Stimulated activated CD4-positive, alpha-beta T cell treated with anti-CD3 and anti-CD28 coated beads, Interleukin-12 subunit alpha, Interleukin-12 subunit beta, amount 100 ng/mL, for 48 hours (primary cell): ENCODE measurements at places on chromosomes 7 and 10.

- no peak for DNase-seq
Observed at GRCh38 chr10:102613785-102614184, 30.5 kb upstream of the TRIM8 start.

- DNase-seq, result no peak
Observed at GRCh38 chr7:39095875-39096619, 118.3 kb downstream of the POU6F2 start.

DNA sequence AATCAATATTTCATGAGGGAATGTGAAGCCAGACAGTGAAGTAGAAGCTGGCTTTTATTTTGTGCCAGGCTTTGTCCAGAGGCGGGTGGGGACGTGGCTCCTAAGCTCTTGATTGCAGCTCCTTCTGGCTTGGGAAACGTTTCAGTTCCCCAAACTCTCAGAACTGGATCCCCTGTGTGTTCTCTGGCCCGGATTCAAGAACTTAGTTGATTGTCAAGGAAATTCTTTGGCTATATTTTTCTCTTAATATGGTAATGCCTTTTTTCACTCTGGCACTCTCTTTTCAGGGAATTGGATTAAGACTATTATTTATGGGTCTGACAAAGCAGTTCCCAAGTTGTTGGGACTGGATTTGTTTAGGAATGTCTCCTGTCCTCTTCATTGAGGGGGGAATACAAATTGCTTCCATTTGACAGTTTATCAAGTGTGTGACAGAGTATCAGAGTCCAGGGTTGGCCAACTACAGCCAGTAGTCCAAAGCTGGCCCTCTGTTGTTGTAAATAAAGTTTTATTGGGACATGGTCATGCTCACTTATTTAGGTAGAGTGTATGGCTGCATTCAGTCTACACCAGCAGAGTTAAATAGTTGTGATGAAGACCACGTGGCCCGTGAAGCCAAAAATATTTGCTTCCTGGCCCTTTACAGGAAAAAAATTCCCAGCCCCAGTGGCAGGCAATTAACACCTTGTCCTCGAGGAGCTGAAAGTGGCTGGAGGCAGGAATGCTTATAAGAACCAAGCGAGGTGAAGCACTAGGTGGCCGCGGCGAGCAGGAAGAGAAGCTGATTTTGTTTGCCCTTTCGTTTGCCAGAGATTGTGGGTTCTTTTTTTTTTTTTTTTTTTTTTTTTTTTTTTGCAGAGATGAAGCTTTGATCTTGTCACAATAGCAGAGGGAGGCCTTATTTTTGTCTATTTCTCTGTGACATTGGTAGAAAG, 34.3 kb downstream of the HTRA1 start:
- no peak for DNase-seq

- no peak for DNase-seq
Observed at GRCh38 chr10:128907155-128907941, 559.7 kb upstream of the MGMT start.

DNA sequence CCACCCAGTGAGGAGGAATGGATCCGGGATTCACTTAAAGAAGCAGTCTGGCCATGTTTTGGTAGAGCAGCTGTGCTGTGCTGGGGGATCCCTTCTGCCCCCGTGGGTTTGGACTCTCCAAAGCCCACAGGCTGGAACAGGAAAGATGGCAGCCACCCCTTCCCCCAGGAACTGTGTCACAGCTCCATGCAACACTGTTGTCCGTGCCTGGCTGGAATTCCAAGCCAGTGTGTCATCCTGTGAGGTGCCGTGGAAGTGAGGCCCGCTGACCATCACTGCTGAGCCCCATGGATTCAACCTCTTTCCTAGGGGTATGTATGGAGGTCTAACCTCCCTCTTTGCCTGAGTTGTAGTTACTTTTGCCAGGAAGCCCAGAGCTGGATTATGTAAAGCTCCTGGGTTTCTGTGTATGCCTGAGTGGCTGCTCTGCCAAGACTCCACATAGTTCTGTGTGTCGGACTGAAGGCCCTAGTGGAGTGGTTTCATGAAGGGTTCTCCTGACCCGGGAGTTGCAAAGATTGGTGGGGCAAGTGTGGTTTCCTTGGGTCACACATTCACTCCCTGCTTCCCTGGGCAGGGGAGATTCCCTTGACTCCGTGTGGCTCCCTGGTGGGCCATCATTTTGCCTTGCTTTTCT, 35.1 kb upstream of the PCGF5 start:
- no peak for DNase-seq

- DNase-seq, result no peak
Observed at GRCh38 chr7:138286846-138287245, 173.2 kb upstream of the TRIM24 start.

- DNase-seq, result no peak
Observed at GRCh38 chr10:34740321-34740720, 74.8 kb downstream of the PARD3 start.

GRCh38 chr7:47244692-47245091, 337.2 kb downstream of the TNS3 start:
- no peak for DNase-seq

DNA sequence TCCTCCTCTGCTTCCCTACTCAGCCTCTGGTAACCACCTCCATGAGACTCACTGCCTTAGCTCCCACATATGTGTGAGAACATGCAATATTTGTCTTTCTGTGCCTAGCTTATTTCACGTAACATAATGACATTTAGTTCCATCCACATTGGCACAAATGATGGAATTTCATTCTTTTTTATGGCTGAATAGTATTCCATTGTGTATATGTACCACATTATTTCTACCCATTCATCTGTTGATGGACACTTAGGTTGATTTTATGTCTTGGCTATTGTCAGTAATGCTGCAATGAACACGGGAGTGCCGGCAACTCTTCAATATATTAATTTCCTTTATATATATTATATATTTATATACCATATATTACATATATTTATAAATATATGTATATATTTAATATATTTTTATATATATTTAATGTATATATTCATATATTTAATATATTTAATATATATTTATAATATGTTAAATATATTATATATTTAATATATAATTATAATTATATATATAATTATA, 1046.9 kb downstream of the DNAJB9 start:
- no peak for DNase-seq

DNA sequence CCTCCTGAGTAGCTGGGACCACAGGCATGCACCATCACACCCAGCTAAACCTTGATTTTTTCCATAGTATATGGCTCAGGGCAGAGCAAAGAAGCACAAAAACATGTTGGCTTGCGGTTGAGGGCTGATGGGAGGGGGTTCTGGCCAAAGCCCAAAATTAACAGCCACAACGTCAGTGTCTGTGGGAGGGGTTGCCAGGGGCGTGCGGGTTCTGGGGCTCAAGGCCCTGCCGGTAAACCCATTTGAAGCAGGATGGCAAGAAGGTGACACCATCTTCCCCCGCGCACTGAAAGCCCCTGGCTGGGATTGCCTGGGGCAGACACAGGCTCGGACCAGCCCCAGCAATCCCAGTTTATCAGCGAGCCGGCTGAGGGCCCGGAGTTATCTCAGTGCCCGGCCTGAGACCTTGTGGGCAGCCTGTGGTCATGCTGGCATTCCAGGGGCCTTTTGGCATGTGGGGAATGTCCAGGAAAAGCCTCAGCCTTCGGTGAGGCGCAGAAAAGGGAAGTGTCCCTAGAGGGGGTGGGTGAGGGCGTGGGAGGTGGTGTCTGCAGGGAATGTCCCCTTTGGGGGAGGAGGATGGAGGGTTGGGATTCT, 167.7 kb upstream of the TNRC18 start:
- DNase-seq, result no peak

DNA sequence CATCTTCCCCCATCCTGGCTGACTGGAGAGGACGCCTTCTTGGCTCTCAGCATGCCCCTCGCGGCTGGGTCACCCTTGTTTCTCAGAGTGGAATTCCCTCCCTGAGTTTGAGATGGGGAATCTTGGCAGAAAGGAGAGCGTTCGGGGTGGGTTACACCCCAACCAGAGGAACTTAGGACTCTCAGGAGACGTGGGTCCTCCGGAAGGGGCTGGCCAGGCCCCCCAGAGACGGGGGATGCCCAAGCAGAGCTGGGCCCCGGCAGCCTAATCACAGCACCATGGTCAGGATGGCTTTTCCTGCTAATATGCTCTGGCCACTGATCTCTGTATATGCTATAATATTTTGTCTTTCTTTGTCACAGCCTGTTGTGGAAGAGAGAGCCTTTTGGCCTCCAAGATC, 214.3 kb downstream of the WDR37 start:
- no peak for DNase-seq

GRCh38 chr7:158541346-158542010, 46.1 kb downstream of the PTPRN2 start:
- no peak for DNase-seq

- no peak for DNase-seq
Observed at GRCh38 chr10:100008142-100008522, 1.6 kb downstream of the DNMBP start.

- peak; percentile 62 for DNase-seq
Observed at GRCh38 chr10:124688889-124689670, 55.1 kb downstream of the FAM53B start.

DNA sequence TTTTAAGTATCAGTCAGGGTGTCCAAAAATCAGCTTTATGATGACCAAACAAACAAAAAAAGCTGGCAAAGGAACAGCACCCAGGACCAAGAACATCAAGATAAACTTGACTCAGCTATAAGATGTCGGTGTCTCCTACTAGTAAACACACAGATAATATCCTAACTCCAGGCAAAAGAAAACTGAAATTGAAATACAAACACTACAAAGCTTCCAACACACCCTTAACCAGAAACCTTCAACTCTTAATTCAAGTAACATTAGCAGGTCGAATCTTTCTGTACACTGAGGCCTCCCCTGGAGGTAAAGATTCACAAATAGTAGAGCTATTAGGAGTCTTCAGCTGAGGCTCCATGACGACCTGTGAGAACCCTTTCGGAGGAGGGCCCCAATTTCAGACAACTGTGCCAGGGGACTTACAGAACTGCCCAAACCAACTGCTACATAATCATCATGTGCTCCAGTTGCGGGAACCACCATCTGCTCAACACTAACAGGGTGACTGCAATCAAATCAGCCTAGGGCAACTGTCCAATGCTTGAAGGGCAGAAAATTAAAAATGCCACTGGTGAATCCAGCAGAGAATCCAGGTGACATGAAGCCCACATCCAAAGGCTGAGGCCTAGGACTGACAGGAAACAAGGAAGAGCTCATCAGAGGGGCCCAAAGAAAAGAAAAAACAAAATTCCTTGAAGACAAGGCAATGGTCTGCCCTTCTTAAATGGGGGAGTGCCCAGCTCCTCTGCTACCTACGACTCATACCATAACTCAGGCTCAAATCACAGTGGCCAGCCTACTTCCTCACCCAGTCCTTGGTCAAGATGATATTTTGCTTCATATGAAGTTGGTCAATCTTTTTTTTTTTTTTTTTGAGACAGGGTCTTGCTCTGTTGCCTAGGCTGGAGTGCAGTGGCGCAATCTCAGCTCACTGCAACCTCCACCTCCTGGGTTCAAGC, 20.0 kb downstream of the XPNPEP1 start:
- DNase-seq, result no peak

DNA sequence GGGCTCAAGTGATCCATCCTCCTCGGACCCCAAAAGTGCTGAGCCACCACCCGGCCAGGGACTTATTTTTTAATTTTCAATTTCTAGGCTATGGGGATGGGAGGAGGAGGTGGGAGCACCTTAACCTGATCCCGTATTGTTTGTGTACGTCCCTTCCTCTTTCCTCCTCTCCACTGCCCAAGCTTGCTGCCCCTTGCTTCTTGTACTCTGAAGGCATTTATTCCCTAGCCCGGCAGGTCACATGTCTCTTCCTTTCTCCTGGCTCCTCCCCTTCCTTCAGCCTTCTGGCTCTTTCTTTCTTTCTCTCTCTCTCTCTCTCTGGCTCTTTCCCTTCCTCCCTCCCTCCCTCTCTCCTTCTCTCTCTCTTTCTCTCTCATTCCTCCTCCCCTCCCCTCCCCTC, 56.0 kb downstream of the COL26A1 start:
- DNase-seq, result no peak

DNA sequence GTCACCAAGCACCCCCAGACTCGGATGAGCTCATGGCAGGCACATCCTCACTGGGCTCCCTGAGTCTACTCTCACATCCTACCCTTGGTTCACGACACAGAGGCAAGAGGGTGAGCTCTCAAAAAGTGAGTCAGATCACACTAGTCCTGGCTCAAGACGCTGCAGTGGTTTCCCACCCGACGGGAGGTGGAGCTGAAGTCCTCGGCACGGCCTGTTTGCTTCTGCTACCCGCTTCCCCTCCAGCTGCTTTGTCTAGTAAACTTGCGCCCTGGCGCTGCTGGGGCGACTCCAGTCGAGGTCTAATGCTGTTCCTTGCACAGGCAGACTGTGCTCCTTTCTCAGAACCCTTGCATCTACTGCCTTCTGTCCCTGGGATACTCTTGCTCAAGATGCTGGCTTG, 13.5 kb upstream of the SFMBT2 start:
- no peak for DNase-seq

DNA sequence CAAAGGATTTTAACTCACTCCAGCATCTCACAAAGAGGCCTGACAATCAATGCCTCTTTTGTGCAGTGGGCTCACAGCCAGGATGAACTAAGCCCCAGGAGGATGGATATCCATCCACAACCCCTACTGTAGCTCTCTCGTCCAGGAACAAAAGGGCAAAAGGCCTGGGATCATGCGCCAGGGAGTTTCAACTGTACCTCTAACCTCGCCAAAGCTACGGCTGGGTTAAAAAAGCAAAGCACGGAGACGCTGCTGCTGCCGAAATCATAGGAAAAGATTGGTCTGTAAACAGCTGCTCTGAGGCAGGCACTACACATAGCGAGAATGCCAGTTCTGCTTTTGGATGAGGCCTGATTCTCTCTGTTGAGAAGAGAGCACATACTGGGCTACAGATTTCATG, 32.1 kb downstream of the VSTM4 start:
- DNase-seq, result no peak

GRCh38 chr10:89829887-89830269, 128.5 kb downstream of the KIF20B start:
- no peak for DNase-seq

GRCh38 chr7:18529239-18529638, 33.7 kb downstream of the HDAC9 start:
- DNase-seq, result no peak

- no peak for DNase-seq
Observed at GRCh38 chr7:132065193-132065988, 509.0 kb upstream of the PODXL start.

GRCh38 chr7:2710901-2711551, 23.0 kb downstream of the AMZ1 start:
- no peak for DNase-seq

- DNase-seq, result no peak
Observed at GRCh38 chr7:11231190-11231589, 257.5 kb downstream of the PHF14 start.

DNA sequence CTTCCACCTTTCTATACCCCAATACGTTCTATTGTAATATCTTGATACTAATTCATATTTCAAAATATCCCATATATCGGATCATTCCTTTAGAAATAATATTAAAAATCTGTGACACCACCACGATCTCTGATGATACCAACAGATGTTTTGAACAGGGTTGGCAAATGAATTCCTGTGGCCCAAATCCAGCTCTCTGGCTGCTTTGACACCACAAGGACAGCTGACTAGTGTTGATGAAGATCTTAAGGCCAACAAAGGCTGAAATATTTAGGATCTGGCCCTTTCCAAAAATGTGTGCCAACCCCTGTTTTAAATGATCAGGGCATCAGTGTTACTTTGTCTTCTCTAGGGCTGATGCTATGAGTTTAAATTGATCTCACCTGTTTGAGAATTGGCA, 380.7 kb upstream of the PFKP start:
- no peak for DNase-seq
